ENCODE measurements at places on chromosomes 7 and 10.

DNA sequence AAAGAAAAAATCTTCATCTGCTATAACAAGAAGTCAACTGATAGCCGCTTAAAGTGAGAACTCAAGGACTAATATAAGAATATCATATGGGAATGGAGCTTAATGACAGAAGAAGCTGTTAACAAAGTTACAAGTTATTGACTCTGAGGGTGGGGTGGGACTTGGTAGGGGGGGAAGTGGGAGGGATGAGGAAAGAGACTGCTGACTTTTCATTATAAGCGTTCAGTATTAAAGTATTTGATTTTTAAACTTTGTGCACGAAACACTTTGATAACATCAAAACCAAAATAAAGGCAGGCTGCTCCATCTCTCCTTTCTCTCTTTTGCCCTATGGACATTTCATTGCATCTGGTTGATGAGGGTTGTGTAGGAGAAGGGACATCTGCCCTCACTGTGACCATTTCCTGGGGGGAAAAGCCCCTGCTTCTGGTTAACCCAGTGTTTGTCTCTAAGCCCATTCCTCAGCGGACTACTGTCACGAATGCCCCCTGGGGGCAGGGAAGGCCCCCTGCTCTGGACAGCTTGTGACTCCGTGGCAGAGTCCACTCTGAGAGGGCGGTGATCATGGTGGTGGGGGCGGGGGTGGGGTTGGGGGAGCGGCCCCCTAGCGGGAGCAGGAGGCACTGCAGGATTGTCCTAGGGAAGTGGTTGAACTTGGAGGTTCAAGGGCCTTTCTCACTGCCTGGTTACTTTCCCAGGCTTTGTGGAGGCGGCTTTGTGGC is 17.4 kb downstream of the SLC13A4 start:
- peak; percentile 11 for DNase-seq

- DNase-seq, result no peak
Observed at GRCh38 chr10:127426746-127427145, 122.4 kb upstream of the NPS start.

DNA sequence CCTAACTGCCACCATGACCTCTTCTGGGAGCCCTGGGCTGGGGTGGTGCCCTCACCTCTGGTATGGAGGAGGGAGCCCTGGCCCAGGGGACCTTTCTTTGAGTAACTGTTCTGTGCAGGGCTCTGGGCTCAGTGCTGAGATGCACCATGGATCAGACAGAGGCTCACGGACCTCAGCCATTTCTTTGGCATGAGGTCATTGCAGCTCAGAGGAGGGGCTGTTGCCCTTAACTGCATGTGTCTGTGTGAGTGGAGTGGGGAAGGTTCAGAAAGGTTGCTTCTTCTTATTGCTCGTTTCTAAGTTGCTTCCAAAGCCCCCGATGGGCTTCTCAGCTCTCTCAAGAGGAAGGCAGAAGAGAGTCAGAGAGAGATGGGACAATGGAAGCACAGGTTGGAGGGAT is 233.9 kb downstream of the RPS24 start:
- DNase-seq, result no peak

- DNase-seq, result peak; percentile 33
Observed at GRCh38 chr7:70016044-70016770, 417.9 kb downstream of the AUTS2 start.

DNA sequence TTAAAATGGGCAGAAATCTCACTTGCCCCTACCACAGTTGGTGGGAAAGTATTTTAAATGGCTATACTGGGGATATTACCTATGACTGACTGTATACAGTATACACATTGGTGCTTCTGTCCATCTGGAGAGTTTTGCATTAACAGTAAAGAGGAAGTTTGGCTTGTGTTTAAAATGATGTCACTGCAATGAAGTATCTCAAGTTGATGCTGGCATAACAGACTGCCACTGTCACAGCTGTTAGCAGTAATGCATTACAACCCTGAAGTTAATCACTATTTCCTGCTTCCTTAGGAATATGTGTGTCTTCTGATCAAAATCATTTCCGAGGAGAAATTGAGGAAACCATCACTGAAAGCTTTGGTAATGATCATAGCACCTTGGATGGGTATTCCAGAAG is 1.9 kb downstream of the DKK1 start:
- DNase-seq, result no peak

DNA sequence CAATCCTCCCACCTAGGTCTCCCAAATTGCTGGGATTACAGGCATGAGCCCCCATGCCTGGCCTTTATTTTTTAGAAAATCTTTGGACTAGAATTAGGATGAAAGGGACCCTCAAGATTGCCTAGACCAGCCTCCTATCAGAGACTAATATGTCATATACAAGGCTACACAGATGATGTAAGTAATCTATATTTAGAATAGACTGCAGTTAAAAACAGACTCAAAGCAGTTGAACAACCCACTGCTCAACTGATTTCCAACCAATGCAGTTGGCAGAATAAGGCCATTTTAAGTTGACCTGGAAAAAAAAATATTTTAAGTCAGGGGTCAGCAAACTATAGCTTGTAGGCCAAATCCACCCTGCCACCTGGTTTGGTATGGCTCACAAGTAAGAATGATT is 27.7 kb downstream of the PSPH start:
- DNase-seq, result no peak

DNA sequence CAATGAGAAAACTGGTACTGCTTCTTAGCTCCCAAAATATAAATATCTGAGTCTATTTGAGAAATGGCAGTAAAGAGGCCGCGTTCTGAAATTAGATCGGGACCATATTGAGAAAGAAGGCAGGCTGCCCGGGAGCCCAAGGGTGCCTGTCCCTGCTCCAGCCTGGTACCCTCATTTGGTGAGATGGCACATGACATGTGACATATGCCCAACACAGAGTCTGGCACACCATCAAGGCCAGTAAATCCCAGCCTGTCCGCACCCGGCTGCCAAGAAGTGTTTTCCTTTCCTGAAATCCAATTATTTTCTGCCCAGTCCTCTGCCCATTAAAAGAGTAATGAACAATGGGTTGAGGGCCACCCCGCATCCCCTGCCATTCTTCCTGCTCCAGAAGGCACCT is 66.4 kb downstream of the CDH23 start:
- no peak for DNase-seq

DNA sequence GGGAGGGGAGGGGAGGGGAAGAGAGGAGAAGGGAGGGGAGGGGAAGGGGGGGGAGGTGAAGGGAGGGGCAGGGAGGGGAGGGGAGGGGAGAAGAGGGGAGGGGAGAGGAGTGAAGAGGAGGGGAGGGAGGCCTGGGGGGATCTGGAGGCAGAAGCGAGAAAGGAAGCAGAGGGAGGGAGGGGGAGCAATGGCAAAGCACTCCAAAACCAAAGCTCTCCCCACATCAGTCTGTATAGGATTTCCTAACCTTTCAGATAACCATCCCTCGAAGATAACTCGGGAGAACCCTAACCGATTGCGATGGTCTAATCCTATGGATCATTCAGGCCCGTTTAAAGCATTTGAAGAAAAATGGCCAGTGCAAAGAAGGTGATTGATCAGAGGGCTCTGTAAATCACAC is 19.0 kb downstream of the EBF3 start:
- DNase-seq, result no peak

- no peak for DNase-seq
Observed at GRCh38 chr7:116515584-116515983, 9.3 kb upstream of the CAV1 start.

DNA sequence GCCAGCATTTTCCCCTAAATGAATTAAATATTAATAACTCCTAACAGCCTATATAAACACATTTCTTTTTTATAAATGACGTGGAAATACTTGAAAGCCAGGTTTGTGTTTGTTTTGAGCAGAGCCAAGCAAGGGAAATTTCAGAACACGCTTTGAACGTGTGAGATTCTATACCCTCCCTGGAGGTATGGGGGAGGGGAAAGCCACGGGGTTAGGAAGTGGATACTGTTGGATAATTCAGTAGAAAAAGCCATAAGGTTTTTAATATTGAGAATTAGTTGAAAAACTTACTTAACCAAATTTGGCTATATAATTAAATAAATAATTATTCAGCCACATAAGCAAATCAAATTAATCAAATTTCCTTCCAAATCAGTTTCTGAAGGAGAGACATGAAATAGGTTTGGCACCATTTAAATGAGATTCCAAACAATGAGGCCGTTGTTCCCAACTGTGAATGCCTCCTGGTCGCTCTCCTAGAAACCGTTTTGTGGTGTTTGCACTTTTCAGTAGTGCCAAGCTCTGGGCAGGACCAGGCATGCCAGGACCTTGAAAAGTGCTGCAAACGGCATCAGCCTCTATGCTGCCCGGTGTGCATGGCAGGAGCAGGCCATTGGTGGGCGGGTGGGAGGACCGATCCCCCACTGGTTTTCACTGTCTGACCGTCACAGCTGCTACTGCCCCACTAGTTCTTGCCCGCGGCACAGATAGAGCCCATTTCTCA is 88.1 kb downstream of the SEPTIN14 start:
- DNase-seq, result peak; percentile 98

GRCh38 chr7:33581236-33581635 is 324.1 kb upstream of the BMPER start:
- no peak for DNase-seq

- DNase-seq, result peak; percentile 34
Observed at GRCh38 chr10:78972160-78972946, 96.4 kb upstream of the ZMIZ1 start.

DNA sequence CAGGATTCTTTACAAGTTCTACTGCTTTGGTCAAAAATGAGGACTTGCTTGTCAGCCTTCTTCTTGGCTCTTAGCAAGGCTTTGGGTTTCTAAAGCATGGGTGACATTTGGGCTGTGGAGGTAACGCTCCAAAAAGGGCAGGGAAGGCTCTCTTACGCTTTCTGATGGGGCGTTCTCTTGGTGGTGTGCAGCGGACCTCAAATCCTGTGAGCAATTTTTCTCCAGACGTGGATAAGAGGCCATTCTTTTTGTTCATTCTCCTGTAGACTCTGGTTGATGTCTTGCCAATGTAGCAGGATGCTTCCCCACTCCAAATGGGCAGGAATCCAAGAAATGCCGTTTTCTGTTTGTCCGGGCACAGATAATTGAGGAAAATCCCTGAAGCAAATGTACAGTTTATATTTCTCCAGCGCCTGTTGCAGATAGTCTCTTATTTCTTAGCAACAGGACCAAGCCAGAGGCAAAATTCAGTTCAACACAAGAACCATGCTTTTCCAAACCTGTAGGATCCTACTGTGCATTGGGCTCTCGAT is 138.4 kb upstream of the NFE2L3 start:
- peak; percentile 23 for DNase-seq

- peak; percentile 34 for DNase-seq
Observed at GRCh38 chr7:41005374-41005901, 697.5 kb downstream of the INHBA start.
